ENCODE measurements at places on chromosomes 1 and 21. TPM values are rescaled to one million over a fixed set of nuclear protein-coding genes. Genes with fewer than 3 reads are reported as not detected.
A peak's percentile ranks its signal among the peaks of the same experiment; 100 is the strongest.

- no peak for ATAC-seq
Observed at GRCh38 chr1:203937678-203938330, 76.4 kb downstream of the SNRPE start.

DNA sequence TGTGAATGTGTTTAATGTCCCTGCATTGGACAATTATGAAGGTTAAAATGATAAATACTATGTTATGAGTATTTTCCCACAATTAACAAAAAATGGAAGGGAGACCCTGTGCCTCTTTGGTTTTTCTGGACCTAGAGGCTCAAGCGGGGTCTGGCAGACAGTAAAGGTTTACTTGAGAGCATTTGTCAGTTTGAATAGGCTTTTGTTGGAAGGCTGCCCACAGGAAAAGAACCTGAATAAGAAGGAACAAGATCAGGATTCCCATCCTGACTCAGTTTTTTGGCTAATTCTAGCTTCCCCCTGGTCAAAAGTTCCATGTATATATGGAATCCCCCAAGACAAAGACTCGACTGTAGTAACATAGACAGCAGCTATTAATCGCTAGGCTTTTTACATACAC, 150.9 kb upstream of the JUN start:
- ATAC-seq: no peak

DNA sequence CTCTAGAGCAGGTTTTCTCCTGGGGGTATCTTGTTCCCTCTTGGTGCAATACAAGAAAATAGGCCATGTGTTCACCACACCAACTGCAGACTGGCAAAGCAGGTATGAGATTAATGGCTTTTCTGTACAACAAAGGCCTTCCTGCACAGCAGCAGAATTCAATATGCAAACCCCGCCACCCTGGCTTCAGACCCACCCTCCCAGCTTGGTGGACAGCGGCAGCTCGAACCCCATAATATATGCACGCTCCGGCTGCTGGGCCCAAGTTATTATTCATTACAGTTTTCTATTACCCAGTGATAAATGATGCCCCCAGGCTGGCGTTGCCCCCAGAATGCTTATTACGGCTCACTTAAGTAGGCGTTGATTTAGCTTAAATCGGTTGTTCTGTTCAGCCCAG, 144.2 kb downstream of the RRAGC start:
- no peak for ATAC-seq

DNA sequence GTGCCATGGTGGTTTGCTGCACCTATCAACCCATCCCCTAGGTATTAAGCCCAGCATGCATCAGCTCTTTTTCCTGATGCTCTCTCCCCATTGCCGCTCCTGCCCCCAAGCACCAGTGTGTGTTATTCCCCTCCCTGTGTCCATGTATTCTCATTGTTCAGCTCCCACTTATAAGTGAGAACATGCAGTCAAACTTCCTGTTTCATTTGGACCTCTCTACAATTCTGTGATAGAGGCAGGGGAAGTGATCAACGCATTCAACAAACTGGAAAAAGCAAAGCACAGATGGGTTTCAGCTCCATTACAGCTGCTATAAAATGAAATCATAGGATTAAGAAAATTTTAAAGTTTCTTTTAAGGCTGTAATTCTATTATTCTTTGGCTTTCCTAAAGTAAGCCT, 23.3 kb upstream of the CD55 start:
- no peak for ATAC-seq

DNA sequence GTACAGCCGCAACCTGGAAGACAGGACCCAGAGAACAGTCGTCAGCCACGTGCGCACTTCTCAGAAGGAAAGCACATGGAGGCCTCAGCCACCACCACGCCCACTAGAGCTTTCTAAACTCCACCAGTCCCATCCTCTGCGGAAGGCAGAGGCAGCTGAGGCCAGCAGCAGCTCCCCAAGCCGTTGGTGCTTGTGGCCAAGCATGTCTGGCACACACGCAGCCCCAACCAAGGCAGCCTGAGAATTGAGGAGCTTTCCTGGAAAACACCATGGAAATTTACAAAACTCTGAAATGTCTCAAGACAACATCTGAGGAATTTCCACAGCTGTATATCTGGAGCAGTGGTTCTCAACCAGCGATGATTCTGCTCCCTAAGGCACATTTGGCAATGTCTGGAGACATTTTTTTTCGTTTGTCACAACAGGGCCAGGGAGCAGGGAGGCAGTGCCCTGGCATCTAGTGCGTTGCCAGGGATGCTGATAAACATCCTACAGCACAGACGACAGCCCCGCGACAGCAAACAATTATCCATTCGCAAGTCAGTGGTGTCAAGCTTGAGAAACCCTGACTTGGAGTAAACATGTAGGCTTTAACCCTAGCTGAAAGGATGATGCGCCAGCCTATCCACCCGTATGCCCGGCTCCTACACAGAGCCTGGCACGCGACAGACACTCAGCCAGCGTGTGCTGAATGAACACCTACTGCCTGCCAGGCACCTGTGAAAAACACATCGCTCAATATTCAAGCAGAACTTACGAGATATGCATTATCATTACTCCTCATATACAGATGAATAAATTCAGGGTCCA, 24.7 kb downstream of the NPHP4 start:
- ATAC-seq: no peak

GRCh38 chr1:8516793-8517556, 199.1 kb downstream of the SLC45A1 start:
- ATAC-seq: no peak

GRCh38 chr1:186404454-186405051, 28.9 kb downstream of the ODR4 start:
- ATAC-seq: peak; percentile 54

DNA sequence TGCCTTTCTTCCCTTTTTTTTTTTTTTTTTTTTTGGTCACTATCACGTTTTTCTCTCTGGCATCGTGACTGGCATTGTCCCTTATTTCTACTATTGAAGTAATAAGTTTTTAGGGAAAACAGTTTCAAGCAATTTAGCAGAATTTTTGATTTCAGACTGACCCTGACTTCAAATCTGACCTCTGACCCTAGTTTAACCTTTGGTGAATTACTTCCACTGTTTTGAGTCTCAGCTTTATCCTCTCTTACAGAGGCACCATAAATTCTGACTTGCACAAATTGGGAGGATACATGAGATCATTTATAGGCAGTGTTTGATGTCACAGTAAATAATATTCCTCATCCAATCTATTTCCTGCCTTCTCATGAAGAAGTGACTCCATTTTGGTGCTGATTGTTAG, 187.0 kb downstream of the FASLG start:
- ATAC-seq: no peak

DNA sequence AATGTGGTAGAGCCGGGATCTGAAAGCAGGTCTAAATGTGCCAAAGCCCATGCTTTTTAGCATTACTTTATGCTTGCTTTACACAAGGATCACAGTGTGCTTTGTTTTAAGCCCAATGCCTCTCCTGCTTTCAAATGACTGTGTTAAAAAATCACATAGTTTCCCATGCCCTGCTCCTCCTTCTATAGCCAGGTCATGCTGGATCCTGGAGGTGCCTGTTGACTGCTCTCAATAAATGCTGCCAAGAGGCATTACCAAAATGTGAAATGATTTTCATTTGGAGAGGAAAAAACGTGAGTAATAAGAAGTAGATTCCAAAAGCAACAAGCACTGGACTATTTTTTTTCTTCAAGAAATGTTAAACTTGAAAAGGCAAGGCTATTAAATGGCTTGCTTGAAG, 420.7 kb upstream of the USP24 start:
- no peak for ATAC-seq

DNA sequence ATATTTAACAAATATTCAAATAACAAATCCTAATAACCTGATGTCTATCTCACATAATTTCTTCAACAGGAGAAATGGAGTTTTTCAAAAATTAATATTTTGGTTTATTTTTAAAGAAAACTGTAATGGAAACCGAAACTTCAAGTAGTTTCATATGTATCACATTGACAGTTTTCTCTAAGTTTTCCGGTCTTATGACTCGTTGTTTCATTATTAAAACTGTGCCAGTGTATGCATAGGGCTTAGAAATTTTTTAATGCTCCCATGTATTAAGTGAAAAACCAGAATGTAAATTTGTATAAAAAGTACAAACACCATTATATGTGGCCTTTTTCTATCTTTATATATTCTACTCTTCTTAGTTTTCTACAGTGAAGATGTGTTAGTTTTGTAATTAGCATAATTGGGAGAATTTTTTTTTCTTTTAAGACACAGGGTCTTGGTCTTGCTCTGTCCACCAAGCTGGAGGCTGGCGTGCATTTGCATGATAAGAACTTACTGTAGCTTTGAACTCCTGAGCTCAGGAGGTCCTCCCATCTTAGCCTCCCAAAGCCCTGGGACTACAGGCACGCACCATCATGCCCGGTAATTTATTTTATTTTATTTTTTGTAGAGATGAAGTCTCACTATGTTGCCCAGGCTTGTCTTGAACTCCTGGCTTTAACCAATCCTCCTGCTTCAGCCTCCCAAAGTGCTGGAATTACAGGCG, 43.9 kb upstream of the SAMSN1 start:
- ATAC-seq: no peak

DNA sequence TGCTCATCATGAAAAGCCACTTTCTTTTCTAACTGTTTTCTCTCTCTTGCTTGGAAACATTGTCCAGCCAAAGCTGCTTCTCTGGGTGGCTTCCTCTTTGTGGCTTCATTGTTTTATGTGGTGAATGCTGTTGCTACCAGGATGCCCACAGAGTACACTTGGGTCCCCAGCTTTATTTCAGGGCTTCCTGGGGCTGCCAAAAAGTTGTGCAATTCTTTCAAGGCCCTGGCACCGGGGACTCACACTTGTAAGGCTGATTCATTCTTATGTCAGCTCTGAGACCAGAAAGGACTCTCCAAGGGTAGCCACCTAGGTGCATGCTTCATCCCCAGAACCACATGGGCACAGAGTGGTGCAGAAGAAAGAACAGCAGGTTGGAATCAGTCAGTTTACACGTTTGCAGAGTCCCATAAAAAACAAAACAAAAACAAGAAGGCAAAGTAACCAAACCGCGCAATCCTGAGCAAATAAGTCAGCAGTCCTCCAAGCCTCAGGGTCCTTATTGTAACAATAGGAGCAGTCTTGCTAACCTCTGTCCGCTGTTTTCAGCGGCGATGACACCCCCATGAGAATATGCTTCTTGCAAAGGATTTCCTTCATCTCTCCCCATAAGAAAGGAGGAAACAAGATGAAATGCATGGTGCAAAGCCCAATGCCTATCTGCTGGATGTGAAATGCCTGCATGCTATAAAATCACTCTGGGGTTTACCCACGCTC, 89.9 kb upstream of the SSX2IP start:
- ATAC-seq: no peak

- ATAC-seq: no peak
Observed at GRCh38 chr1:14440166-14440565, 158.3 kb upstream of the KAZN start.

GRCh38 chr1:183484254-183484653, 12.0 kb downstream of the SMG7 start:
- ATAC-seq: no peak

The COPA gene
- total RNA-seq: 93.9 TPM

The ITLN2 gene
- total RNA-seq: 0.16 TPM

The OR2T33 gene
- total RNA-seq: not detected

The CRABP2 gene
- 1,373 TPM for total RNA-seq

The CFAP141 gene
- not detected for total RNA-seq

The NMNAT2 gene
- 0.04 TPM for total RNA-seq

All from esophagus mucosa (tissue), 1 donor.